ENCODE measurements at places on chromosomes 4 and X.

GRCh38 chrX:15909605-15910004 is 55.0 kb upstream of the AP1S2 start:
- DNase-seq: no peak

DNA sequence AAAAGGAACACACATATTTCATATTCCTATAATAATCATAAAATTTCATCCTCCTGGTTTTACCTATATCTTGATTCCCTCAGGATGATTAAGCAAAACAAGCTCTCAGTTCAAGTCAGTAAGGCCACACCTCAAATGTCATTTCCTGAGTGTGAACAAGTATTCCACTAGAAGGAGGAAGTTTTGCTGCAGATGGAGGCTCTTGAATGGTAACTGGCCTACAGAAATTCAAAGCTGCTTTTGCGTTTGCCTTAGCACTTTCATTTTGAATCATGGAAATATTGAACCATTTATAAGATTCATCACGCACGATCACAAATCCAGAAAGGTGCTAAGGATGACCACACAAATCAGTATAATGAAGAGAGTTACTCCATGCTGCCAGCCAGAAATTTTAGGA is 254.4 kb upstream of the CXXC4 start:
- DNase-seq: no peak

GRCh38 chr4:77579406-77580076 is 26.1 kb upstream of the CXCL13 start:
- DNase-seq: no peak

DNA sequence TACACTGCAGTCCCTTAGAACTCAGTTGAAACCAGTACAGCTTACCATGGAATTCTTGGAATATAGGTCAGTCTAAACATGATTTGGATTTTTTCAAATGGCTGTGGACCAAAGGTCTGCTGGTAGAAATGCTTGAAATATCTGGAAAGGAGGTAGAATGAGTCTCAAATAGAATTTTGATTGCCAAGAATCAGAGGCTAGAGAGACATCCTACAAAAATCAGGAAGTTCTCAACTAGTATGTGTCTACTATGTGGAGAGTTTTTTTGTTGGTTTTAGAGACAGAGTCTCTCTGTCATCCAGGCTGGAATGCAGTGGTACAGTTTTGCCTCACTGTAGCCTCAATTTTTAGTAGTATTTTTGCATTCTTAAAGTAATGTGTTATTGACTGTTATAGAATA is 53.6 kb downstream of the PAQR3 start:
- no peak for DNase-seq

DNA sequence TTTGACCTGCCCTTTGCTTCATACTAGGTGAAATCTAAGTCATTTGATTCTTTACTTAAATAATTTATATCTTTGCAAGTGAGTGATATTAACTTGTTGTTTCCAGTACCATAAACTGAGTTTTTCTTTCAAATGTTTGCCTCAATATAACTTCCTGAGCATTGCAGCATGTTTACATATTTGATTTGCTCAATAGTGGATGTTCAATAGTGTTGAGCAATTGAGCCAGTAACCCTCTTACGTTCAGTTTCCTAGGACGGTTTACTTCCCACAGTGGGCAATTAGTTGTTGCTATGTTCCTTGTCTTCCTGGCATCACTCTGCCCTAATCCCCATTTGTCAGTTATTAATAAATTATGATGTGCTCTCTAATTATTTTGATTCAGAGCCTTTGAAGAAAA is 278.5 kb downstream of the EPHA5 start:
- no peak for DNase-seq

DNA sequence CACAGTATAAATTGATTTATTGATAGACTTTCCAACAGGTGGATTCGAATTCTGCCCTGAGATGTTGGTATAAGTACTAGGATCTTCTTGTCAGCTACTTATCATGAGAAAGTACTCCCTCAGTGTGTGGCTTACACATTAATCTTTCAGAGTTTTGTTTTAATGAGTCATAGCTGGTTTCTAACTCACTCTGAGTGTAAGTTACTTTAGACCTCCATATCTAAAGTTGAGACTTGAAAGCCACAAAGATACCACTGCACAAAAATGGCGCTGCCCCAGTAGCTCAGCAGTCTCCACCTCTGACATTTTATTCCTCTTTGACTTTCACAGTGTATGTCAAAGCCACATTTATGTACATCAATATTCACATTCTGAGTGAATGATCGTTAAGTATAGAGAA is 318.5 kb downstream of the ARAP2 start:
- DNase-seq: no peak

- DNase-seq: no peak
These were observed 23.1 kb upstream of the NAP1L5 start for GRCh38 chr4:88720451-88721428.

GRCh38 chr4:169664615-169665014 is 44.2 kb downstream of the CLCN3 start:
- no peak for DNase-seq

DNA sequence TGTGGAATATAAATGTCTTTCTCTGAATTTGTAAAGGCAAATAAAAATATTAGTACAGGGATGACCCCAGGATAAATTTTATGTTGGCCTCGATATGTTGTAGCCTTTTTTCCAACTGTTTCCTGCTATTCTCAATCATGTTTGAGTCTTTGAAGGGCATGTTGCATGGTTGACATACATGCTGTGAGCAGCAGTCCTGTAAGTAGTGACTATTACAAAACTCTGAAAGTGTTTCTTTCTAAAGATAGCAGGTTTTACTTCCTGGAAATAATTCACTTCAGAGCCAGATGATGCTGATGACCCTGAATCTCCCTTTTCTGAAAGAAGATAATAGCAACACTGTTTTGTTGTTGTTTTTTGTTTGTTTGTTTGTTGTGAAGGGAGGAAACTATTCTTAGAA is 393.0 kb upstream of the GNPDA2 start:
- no peak for DNase-seq

DNA sequence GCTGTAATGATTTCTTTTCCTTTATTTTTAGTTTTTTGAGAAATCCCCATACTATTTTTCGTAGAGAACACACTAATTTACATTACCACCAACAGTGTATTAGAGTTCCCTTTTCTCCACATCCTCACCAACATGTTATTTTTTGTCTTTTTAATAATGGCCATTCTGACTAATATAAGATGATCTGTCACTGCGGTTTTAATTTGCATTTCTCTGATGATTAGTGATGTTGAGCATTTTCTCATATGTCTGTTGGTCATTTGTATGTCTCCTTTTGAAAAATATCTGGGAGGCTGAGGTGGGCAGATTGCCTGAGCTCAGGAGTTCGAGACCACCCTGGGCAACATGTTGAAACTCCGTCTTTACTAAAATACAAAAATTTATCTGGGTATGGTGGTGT is 30.2 kb downstream of the SPINK2 start:
- DNase-seq: no peak

DNA sequence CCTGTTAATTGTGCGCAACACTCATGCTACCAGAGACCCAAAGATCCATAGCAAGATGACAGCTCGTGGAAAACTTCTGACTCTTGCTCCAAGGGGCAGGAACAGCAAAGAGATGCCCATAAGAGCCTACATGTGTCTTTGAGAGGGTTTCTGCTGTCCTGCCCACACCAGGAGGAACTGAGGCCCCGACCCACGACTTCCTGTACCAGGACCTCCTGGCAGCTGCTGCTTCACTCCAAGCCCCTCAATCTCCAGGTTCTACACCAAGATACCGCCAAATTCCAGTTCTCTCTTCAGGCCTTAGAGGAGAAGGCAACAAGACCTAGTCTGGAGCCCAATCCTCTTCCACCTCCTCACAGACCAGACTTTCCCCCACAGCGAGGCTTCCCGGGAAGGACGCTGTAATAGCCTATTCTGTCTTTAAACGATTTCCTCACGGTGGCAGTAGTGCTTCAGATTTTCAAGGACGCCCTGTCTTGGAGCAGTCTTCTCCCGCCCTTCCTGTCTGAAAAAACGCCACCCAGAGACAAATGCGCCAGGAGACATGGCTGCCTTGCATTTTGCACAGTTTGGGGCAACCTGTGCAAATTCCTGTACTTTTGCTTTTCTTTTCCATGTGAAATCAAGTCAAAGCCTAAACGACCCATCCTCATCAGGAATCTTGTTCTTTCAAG is 230.2 kb upstream of the STK26 start:
- no peak for DNase-seq

DNA sequence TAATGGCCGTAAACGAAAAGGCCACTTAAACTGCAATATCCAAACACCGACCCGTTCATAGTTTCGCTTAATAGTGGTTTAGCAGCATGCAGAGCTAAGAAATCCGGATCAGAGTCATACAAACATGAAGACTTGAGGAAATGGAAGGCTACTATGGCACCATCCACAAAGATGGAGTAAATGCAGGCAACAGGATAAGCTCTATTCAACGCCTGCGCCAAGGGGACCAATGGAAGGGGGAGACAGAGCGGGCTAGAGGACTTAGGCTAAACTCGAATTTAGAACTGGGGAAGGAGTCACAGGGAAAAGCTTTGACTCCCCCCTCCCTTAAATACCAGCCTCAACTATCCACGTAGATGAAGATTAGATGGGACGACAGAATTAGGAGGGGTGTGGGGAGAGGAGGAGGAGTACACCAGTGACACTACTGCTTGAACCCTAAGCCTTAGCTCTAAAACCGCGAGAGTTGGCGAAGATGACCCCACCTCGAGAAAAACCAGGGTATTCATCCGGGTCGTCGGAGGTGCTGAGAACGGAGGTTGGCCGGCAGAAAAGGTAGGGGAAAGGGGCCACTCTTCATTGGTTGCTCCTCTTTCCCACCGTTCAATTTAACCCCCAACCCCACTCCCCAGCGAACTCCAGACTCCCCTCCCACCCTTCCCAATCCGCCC is 3.5 kb downstream of the HUWE1 start:
- DNase-seq: peak; percentile 3

GRCh38 chrX:136538811-136539210 is 6.8 kb downstream of the VGLL1 start:
- DNase-seq: no peak

- DNase-seq: no peak
These were observed 115.5 kb upstream of the FAM9C start for GRCh38 chrX:13159886-13160285.

- no peak for DNase-seq
These were observed 75.9 kb downstream of the NAA11 start for GRCh38 chr4:79249881-79250503.

- no peak for DNase-seq
These were observed 111.9 kb downstream of the SH3RF1 start for GRCh38 chr4:169158861-169159260.

- no peak for DNase-seq
These were observed 63.8 kb downstream of the TBC1D19 start for GRCh38 chr4:26647523-26648224.

DNA sequence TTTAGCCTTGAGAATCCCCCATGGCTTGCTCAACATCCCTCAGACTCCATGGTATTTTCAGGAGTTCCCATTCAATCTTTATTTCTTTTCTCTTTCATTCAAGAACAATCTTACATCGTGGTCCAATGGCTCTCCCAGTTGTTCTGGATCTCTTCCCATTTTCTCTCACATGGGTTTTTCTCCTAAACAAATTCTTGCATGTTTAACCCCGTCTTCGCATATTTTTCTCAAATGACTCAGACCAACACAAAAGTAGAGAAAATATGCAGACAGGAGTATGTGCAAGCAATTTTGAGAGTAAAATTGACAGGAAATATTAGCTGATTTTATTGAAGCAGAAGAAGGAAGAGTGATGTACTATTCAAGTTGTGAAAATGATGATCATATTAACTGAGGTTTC is 396.4 kb upstream of the TRAM1L1 start:
- DNase-seq: no peak

DNA sequence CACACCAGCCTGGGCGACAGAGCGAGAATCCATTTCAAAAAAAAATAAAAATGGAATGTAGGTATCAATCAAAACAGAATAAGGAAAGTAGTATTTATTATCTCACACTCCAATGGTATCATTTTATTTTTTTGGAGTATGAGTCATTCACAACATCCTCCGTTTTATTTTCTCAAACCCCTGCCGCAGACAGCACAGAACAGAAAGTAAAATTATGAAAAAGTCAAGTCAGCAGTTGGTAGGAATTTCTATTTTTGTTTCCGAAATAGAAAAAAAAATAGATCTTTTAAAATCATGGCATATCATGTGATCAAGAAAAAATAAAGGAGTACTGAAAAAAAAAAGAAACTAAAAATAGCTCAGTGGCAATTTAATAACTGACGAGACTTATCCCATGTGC is 490.7 kb upstream of the TENM3 start:
- no peak for DNase-seq

- DNase-seq: no peak
These were observed 103.2 kb downstream of the SRPX start for GRCh38 chrX:38117485-38117884.

- DNase-seq: no peak
These were observed 859.5 kb downstream of the STIM2 start for GRCh38 chr4:27720010-27720766.

DNA sequence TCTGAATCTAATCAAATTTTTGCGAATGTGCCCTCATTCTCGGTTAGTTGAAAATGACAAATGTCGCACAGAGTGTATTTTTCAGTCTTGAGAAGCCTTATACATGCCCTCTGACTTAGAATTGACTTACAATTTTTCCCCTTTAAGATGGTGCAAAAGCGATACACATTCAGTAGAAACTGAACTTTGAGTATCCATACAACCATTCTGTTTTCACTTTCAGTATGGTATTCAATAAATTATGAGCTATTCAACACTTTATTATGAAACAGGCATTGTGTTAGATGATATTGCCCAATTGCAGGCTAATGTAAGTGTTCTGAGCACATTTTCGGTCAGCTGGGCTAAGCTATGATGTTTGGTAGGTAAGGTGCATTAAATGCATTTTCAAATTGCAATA is 43.4 kb downstream of the SLC9A7 start:
- no peak for DNase-seq

DNA sequence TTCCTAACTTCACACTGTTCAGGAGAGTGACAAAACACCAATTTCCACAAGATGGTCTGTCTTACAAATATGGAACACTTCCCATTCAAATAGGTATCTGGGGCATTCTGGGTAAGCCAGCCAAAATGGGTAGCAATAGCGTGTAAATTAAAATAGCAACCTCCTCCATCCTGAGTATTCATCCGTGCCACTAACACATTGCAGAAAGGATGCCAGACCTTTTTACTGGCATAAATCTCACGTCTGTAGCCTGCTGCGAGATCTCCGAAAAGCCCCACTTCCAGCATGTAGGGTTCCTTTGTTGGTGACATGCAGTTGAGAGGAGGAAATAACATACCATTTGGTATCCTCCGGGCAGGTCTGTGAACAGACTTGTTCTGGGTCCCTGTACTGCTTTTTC is 52.7 kb upstream of the RAI2 start:
- no peak for DNase-seq

GRCh38 chr4:41679991-41680390 is 68.5 kb downstream of the PHOX2B start:
- DNase-seq: no peak

- DNase-seq: no peak
These were observed 89.5 kb downstream of the ELOVL6 start for GRCh38 chr4:110108960-110109359.

Data from NCI-H2081 treated with DMSO at 0.1 percent for 48 hours (cell line).